COR-L47 (cell line): ENCODE measurements at places on chromosomes 16 and 17.

DNA sequence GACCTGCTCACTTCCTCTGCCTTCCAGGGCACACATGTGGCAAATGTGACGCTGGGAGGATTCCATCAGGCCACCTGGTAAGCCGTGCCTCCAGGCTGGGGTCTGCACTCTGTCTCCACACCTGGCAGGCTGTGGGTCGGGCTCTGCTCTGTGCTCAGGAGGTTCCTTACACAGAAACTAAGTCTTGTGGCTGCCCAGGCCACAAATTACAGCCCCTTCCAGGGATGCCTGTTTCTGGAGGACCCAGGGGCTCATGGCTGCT is 58.2 kb downstream of the RMI2 start:
- DNase-seq: no peak

- DNase-seq: no peak
Measured at GRCh38 chr16:20976576-20976975, 76.0 kb downstream of the LYRM1 start.

DNA sequence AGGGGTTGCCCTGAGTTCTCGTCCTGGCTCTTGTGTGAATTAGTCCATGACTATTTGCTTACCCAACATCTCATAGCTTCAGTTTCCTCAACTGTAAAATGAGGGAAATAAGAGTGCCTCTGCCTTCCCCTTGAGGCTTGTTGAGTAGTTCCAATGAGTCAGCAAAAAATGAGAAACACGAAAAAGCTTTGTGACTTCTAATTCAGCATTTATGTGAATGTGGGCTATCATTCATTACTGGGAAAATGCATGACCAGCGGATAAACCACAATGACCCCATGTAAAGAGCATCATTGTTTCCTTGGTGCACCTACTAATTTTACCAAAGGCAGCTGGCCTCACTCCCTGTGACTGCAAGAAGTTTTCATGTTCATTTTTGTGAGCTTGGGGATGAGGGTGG is 374.6 kb upstream of the HSBP1 start:
- no peak for DNase-seq

DNA sequence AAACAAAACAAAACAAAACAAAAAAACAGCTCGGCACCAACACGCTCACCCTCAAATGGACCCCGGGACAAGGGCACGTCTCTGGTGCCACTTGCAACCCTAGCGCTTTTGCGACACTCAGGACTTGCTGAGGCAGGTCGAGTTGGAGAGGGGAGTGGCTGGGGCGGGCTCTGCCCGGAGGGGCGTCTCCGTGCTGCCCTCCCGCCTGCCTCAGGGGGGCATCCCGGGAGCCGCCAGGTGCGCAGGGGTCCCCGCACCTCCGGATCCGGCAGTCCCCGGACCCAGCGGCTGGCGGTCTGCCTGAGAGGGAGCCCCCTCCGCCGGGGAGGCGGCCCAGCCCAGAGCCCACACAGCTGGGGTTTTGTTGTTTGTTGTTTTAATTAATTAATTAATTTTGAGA is at the start of gene SLC52A1:
TSS of gene SLC52A1 (minus strand) at position 112 of the 400 bp plus-strand sequence. CDS start 820 bp downstream, outside the sequence.
- no peak for DNase-seq

DNA sequence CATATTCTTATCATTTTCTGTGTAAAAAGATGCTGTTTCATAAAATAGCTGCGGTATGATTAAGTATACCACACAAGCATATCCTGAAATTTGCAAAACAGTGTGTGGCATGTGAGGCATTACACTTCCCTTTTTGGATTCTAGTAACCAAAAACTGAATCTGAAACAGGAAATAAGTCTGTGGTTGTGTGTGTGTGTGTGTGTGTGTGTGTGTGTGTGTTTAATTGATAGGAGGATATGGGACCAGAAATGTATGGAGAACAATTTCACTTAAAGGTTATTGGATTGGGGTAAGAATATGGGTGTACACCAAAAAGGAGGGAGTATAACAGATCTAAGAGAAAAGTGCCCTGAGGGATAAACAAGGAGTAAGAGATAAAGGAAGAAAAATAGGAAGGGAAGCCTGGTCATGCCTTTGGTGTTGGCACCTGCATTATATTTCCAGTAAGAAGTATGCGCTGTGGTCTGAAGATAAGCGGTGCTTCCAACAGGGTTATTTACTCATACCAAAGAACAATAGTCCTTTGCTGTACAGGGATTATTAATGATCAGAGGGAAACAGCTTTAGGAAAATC is 4.0 kb downstream of the LYRM1 start:
- DNase-seq: no peak

- no peak for DNase-seq
Measured at GRCh38 chr17:58415371-58416055, 1.8 kb downstream of the RNF43 start.

DNA sequence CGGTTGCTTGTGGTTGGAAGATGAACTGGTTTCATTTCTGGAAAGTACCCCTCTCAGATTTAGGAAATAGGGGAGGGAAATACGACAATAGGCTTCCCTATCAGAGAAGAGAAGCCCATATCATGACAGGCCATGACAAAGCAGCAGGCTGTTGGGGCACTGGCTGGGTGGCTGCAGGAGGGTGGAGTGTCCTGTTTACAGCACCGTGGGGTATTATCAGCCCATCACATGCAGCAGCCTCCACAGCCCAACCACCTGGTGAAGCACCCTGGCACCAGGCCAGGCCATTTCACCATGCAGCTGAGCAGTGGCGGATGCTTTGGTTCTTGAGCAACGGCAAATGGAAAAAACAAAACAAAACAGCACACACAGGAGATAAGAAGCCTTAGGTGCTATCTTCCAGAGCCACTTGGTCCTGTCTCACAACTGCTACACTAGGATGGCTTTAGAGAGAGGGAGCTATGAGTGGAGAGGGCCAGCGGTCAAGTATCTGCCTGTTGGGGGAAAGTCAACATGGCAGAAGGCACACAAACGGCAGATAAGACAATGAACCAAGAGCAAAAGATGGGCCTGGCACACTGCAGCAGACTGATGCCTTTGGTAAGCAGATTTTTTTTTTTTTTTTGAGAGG is 24.2 kb downstream of the FAM117A start:
- peak; percentile 89 for DNase-seq

DNA sequence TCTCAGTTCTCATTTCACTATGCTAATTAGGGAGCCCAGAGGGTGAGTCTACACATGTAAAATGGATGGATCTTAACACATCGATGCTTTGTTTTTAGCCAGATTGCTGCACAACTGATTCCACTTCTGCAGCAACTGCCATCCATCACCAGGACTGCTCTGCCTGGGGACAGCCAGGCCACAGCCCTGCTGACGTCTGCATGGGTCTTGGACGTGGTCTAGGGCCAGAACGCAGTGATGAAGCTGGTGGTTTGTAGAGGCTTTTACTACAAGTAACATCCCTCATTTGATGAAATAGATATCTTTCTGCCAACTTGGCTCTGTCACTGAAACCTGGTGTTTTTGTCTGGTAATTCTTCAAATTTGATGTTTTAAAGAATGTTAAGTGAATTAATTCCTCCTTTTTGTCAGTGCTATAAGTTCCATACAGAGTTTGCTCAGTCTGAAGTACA is 50.6 kb downstream of the MARCHF10 start:
- no peak for DNase-seq

GRCh38 chr16:83336603-83337002 is 471.2 kb upstream of the HSBP1 start:
- DNase-seq: no peak

GRCh38 chr17:79659376-79659775 is 48.5 kb upstream of the RBFOX3 start:
- no peak for DNase-seq

DNA sequence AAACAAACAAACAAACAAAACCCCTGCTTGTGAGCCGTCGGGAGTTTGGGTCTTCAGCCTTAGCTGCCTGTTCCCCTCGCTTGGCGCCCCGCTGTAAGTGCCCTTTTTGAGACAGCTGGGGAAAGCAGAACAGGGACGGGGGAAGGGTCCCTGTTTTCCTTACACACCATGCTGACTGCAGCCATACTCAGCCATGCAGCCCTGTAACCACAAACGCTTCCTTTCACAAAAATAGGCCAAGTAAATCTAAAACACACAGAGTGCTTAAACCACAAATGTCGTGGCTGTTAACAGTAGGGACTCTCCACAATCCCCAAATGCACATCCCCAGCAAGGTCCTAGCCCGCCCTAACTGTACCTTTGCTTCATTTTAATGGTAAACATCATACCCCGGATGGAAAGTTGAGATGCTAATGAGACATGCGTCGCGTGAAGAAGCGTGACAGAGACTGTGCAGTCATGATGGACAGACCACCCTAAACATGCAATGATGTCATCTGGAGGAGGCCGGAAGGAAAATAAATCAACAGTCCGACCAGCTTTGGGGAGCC is 129.9 kb downstream of the MGAT5B start:
- no peak for DNase-seq

- no peak for DNase-seq
Measured at GRCh38 chr16:88784856-88785105, 239 bp downstream of the PIEZO1 start.

DNA sequence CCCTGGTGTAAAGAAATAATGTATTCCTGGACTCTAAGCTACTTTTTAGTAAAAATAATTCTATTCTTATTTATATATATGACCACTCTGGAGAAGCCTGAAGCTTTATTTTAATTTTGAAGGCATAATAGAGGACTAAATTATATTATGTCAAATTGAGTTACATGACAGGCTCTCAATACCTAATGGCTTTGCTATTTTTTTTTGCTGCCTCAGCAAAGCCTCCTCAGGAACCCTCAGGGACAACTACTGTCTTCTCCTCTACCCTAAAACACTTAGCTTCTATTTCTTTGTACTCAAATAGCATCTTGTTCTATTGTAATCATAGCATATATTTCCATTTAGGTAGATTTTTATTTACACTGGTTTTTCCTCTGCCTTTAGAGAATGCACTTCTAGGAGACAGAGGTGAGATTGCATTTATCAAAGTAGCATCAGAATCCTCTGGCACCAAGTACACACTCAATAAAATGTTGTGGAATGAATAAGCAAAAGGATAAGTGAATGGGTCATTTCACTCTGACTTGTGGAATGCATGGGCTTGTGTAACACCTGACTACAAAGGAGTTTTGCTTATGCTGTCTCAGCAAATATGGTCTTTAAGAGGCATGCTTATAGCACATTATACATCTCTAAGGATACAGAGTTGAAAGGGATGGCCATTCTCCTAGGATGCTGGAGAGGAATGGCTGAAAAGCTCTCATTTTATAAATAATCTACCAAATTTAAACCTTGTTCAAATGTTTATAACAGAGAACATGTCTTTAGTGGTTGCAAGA is 605.2 kb downstream of the KCNJ2 start:
- no peak for DNase-seq

GRCh38 chr17:39598047-39598481 is 9.7 kb downstream of the NEUROD2 start:
- DNase-seq: no peak

GRCh38 chr16:10333321-10334032 is 52.4 kb upstream of the ATF7IP2 start:
- no peak for DNase-seq
